ENCODE measurements at places on chromosomes 3 and 15. TPM values are rescaled to one million over a fixed set of nuclear protein-coding genes. Genes with fewer than 3 reads are reported as not detected.
A peak's percentile ranks its signal among the peaks of the same experiment; 100 is the strongest.

The ARPC4 gene
- total RNA-seq: 107 TPM

GRCh38 chr3:160622263-160623045 is 54.5 kb upstream of the ARL14 start:
- no peak overlapping the region for H3K27ac ChIP-seq
- H3K27me3 ChIP-seq: peaks cover 4% of the 10 kb centered on the region
- no peaks in the 10 kb centered on the region for H3K36me3 ChIP-seq
- DNase-seq: no peak

The CTXN2 gene
- not detected for total RNA-seq

DNA sequence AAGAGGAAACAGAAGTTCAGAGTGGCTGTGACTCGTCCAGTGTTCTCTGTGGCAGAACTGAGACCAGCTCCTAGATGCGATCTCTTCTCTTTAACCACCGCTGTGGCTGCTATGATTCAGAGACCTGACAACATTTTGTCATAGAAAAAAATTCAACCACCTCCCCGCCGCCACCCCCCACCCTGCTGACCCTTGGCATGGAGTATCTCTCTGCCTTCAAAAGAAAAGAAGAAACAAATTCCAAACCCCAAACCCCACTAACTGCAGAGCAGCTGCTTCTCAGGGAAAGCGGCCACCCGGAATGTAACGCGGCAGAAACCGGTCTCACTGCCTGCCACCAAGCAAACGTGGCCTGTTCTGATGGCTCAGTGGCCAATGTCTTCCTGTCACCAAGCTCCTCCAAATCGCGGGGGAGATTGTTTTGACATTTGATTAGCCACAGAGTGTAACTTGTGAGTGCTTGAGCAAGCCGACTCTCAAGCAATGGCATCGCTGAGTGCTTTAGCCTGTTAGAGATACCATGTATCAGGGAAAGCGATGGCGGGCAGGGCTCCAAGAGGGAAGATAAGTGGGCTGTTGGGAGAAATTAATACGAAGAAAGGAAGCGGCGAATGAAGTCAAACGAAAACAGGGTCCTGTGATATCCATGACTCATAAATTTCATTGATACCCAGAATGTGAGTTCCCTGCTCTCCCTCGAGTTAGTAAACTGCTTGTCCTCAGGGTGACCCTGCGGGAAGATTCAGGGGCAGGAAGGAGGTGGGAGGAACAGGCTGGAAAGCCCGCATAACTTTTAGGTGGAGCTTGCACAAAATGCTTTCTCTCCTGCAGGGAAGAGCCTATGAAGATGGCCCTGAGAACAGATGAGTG is 44.8 kb upstream of the TLE3 start:
- H3K4me3 ChIP-seq: no peak overlapping the region
- H3K4me1 ChIP-seq: peaks cover 14% of the 10 kb centered on the region
- no peaks in the 10 kb centered on the region for H3K36me3 ChIP-seq
- DNase-seq: no peak
- H3K27ac ChIP-seq: no peak overlapping the region

GRCh38 chr15:53837263-53837662 is 77.8 kb upstream of the WDR72 start:
- no peak for DNase-seq
- H3K27me3 ChIP-seq: no peaks in the 10 kb centered on the region
- H3K36me3 ChIP-seq: no peaks in the 10 kb centered on the region
- no peaks in the 10 kb centered on the region for H3K4me1 ChIP-seq

The ADAMTS7 gene
- total RNA-seq: 1.1 TPM

The OIP5 gene
- 5.5 TPM for total RNA-seq

The CATSPER2 gene
- total RNA-seq: 6.5 TPM

The SLC22A14 gene
- not detected for total RNA-seq

DNA sequence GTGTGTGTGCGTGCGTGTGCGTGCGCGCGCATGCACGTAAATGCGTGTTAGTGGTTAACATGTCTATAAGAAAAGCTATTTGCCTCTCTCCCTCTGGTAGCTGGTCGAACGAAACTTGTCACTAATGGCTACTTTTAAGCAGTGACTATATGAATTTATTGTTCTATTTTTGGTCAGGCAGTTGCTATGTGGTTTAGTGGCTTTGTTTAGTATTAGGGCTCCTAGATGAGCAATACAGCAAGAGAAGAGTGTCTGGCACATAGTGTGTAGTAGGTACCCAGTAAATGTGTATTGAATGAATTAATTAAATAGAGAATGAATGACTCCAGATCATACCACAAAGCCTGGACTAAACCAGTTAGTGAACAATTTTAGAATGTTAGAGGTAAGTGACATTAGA is 171.6 kb downstream of the PPM1L start:
- H3K4me3 ChIP-seq: no peak overlapping the region
- no peak for DNase-seq
- no peak overlapping the region for H3K27ac ChIP-seq
- no peaks in the 10 kb centered on the region for H3K36me3 ChIP-seq

- H3K4me1 ChIP-seq: no peaks in the 10 kb centered on the region
- DNase-seq: no peak
- no peaks in the 10 kb centered on the region for H3K27me3 ChIP-seq
- H3K4me3 ChIP-seq: no peak overlapping the region
- no peak overlapping the region for H3K27ac ChIP-seq
- H3K36me3 ChIP-seq: no peaks in the 10 kb centered on the region
Measured at GRCh38 chr3:143627336-143627735, 220.9 kb downstream of the SLC9A9 start.

DNA sequence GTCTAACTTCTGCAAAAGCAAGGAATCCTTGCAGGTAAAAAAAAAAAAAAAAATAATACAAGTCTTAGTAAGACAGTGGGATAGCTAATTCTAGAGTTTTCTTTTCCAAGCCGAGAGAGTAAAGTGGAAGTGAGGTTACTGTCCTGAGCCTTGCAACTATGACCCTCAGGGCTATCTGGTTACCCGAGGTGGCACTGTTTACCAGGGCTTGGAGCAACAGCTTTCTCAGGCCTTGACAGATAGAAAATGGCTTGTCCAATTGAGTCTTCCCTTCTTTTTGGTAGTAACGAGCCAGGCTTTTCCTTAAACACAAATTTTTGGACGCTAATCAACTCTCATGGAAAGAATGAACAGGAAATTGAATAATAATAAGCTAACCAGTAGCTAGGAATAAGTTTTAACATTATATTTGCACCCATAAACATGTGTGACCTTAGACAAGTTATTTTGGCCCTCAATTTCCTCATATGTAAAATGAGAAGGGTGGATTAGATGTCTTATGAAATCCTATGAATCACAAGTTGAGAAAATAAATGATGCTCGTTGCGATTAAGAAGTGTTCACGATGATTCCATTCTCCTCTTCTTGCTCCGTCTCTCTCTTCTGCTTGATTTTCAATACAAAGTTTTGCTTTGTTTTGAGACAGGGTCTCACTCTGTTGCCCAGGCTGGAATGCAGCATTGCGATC is 236.9 kb upstream of the KBTBD8 start:
- H3K4me3 ChIP-seq: no peak overlapping the region
- H3K27me3 ChIP-seq: no peaks in the 10 kb centered on the region
- no peak overlapping the region for H3K27ac ChIP-seq
- peaks cover 22% of the 10 kb centered on the region for H3K4me1 ChIP-seq
- DNase-seq: no peak

The SLC12A8 gene
- total RNA-seq: 2.5 TPM

The RTP1 gene
- total RNA-seq: not detected

The CX3CR1 gene
- 1.2 TPM for total RNA-seq

- no peaks in the 10 kb centered on the region for H3K27me3 ChIP-seq
- H3K36me3 ChIP-seq: no peaks in the 10 kb centered on the region
- no peak overlapping the region for H3K27ac ChIP-seq
- H3K4me1 ChIP-seq: no peaks in the 10 kb centered on the region
Measured at GRCh38 chr3:112794622-112795172, 52.0 kb downstream of the CD200R1L start.

The UBP1 gene
- total RNA-seq: 44.0 TPM

The CASR gene
- total RNA-seq: not detected

DNA sequence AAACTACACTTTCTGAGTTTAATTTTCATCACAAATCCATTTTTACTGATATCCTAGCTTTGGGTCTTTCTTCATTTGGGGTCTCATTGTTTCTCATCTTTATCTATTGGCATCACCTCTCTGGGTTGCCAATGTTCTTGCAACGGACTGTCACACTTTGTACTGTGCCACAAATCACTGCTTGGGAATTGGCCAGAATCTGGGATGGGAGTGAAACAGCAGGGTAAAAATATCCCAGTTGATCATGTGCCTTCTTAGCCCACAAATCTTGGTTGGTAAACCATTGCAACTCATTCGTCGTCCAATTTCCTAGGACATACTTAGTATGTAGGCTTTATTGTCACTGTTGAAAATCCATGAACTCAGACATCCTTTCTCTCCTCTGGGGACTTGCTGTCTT is 698.5 kb downstream of the OTOL1 start:
- no peaks in the 10 kb centered on the region for H3K36me3 ChIP-seq
- H3K4me3 ChIP-seq: no peak overlapping the region
- H3K27me3 ChIP-seq: no peaks in the 10 kb centered on the region
- DNase-seq: no peak
- H3K4me1 ChIP-seq: no peaks in the 10 kb centered on the region

GRCh38 chr15:101490922-101491733 is 1.6 kb upstream of the PCSK6 start:
- no peak overlapping the region for H3K4me3 ChIP-seq
- DNase-seq: no peak
- H3K4me1 ChIP-seq: peaks cover 14% of the 10 kb centered on the region
- H3K27ac ChIP-seq: no peak overlapping the region

- no peaks in the 10 kb centered on the region for H3K27me3 ChIP-seq
- H3K27ac ChIP-seq: peak overlapping the region; percentile 27
- peaks cover 23% of the 10 kb centered on the region for H3K4me1 ChIP-seq
- DNase-seq: no peak
Measured at GRCh38 chr3:8488877-8489276, 12.7 kb upstream of the LMCD1 start.

DNA sequence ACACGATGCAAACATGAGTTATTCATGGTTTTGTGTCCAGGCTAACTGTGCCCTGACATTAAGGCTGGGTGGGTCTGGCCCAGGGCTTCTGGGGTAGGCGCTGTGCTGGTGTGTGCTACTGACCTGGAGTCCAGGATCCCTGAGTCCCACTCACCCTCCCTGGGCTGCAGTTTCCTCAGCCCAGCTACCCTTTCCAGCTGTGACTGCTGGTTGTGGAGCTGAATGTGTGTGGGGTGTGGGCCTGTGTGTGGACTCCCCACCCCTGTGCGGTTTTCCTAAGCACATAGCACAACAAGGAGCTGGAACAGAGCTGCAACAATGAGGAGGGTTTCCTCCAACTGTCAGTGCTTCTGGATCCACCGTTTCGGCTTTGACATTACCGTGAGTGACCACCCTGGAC is 38.0 kb downstream of the SMAD3 start:
- H3K27me3 ChIP-seq: no peaks in the 10 kb centered on the region
- H3K4me1 ChIP-seq: peaks cover 91% of the 10 kb centered on the region
- no peak for DNase-seq
- H3K36me3 ChIP-seq: no peaks in the 10 kb centered on the region

The EPHA3 gene
- total RNA-seq: 0.89 TPM

The TRIM42 gene
- total RNA-seq: not detected

DNA sequence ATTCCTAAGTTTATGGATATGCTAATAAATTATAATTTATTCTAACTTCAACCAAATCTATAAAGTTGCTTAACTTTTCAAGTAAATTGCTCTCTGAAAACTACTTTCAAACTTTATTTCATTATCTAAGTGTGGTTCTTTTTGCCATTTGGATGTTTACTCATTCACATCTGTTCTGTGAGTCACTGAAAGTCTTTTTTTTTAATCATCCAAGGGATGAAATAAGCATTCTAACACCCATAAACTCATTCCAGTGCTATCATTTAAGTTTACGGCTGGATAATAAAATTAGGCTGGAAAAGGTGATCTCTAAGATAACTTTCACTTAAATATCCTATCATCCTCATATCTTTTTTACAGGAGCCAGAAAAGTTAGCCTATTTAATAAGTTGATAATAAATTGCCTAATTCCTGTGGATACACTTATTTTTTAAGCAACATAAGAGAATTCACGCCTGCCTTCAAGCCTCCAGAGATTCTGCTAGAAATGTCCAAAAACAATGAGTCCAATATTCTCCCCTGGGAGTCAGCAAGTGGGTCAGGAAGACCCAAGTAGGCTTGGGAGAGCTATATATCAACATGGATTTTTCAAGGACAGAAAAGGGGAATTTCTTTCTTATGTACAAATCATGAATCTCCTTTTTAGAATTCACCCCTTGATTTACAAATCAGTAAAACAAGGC is 25.8 kb downstream of the SCG3 start:
- H3K27me3 ChIP-seq: no peaks in the 10 kb centered on the region
- no peaks in the 10 kb centered on the region for H3K4me1 ChIP-seq
- no peak overlapping the region for H3K4me3 ChIP-seq
- DNase-seq: no peak
- H3K27ac ChIP-seq: peak overlapping the region; percentile 44

GRCh38 chr3:124762661-124763011 is 32.4 kb downstream of the UMPS start:
- H3K4me3 ChIP-seq: no peak overlapping the region
- peaks cover 46% of the 10 kb centered on the region for H3K36me3 ChIP-seq
- no peak overlapping the region for H3K27ac ChIP-seq
- no peaks in the 10 kb centered on the region for H3K27me3 ChIP-seq
- peaks cover 19% of the 10 kb centered on the region for H3K4me1 ChIP-seq
- no peak for DNase-seq

The FBXO40 gene
- 0.11 TPM for total RNA-seq

DNA sequence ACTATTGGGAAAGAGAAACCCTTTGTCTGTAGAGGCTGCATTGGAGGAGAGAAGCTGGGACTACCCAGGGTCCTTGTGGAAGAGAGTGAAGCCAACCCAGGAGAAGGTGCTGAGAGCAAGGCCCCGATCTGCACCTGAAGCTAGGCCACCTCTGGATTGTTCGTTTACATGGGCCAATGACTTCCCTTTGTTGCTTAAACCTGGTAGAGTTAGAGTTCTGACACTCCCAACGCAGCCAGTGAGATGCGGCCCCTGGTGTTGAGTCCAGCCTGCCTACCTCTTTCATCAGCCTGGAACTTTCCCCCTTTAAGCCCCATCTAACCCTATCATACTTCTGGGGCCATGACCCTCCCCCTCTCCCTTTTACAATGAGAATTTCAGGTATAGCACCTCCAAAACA is 30.8 kb downstream of the CCDC13 start:
- no peak overlapping the region for H3K4me3 ChIP-seq
- H3K27me3 ChIP-seq: no peaks in the 10 kb centered on the region
- no peak overlapping the region for H3K27ac ChIP-seq
- no peak for DNase-seq
- H3K36me3 ChIP-seq: no peaks in the 10 kb centered on the region

The PSTPIP1 gene
- 5.9 TPM for total RNA-seq

The GOLGA8K gene
- total RNA-seq: 1.6 TPM

Data from suprapubic skin (tissue), 4 donors.